ENCODE measurements at places on chromosomes 13 and 19. TPM values are rescaled to one million over a fixed set of nuclear protein-coding genes. Genes with fewer than 3 reads are reported as not detected.
A peak's percentile ranks its signal among the peaks of the same experiment; 100 is the strongest.

DNA sequence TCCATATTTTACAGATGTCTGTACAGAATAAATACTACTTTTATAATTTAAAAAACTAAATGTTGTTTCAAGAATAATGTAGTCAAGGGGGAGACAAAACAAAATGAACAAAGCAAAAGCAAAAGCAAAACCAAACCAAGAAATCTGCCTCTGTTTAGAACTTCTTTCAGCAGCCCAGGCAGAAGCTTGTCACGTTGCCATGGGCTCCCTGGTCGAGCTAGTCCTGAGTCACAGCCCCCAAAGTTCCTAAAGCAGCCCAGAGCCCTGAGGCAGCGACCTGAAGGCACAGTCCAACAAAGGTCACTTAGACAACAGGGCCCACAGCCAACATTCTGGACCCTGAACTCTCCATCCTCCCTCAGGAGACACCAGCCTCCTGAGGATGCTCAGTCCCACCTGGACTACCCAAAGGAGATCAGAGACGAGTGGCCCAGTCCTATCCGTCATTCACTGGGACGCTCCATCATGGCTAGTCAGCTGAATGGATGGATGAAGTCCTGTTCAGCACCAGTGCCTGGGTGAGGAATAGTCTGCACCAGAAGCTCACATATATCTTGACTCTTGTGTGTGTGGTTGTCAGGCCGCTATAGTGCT, 41.7 kb downstream of the SIAH3 start:
- DNase-seq = no peak

DNA sequence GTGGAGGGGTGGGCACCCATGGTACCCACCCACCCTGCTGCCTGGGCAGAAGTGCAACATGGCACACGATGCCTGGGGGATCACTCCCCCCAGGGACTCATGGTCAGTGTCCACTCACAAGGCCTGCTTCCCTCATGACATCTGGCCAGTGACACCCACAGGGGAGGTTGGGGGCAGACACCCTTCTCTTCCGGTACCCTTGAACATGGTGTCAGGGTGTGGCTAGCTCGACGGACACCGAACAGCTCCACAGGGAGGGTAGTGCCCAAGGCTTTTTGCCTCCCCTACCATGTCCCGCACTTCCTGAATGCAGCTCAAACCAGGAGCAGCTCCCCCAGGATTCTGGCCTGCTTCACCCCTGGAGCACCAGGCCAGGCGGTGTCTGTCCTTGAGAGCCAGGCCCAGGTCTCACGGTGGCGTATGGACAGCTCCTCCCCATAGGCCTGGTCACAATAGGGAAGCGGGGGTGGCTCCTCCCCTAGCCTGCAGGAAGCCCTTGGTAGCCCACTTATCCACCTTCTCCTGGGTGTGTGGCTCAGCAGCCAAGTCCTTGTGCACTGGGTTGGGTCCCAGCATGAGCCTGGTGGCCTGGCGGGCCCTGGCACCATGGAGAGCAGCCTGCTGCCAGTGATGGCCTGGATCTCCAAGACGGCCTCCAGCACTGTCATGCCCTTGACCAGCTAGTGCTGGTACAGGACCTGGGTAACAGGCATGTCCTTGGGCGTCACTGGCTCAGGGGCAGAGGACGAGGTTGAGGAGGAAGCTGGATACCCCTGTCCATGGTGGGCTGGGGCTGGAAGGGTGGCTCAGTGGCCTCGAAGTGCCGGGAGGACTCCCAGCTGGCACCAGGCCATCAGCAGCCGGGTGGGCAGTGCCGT, 7.8 kb downstream of the ACP4 start:
- DNase-seq = no peak

GRCh38 chr13:110162053-110162452, 144.9 kb downstream of the COL4A1 start:
- no peak for DNase-seq

GRCh38 chr13:106063591-106064313, 471.7 kb downstream of the EFNB2 start:
- peak; percentile 85 for DNase-seq

- DNase-seq = peak; percentile 57
These were observed 6.5 kb downstream of the MEIOSIN start for GRCh38 chr19:45739498-45740439.

GRCh38 chr13:103006641-103007426, 59.4 kb downstream of the SLC10A2 start:
- DNase-seq = no peak

DNA sequence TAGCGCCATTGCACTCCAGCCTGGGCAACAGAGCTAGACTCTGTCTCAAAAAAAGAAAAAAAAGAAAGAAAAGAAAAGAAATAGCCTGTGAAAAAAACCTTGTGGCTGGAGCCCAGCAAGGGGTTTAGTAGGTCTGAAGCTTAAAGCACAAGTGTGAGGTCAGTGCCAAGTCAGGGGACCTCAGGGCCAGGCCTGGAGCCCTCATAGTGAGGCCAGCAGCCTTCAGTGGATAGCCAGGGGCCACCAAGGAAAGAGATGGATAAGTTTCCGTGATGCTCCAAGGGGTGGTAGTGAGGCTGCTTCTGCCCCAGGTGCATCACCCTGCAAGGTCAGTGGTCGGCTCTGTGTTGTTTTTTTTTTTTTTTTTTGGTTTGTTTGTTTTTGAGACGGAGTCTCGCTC, 12.9 kb downstream of the TINCR start:
- no peak for DNase-seq

- DNase-seq = no peak
These were observed 8.3 kb upstream of the KL start for GRCh38 chr13:33007950-33008349.

C19orf18 gene
- total RNA-seq = not detected

KLK11 gene
- total RNA-seq = not detected

CRB3 gene
- total RNA-seq = not detected

SERPINE3 gene
- not detected for total RNA-seq

SBK2 gene
- not detected for total RNA-seq

LHB gene
- not detected for total RNA-seq
